Eye (tissue), 1 donor: ENCODE measurements at places on chromosomes 6 and 20.

GRCh38 chr6:38150681-38151296 is 331.3 kb downstream of the ZFAND3 start:
- DNase-seq, result no peak

DNA sequence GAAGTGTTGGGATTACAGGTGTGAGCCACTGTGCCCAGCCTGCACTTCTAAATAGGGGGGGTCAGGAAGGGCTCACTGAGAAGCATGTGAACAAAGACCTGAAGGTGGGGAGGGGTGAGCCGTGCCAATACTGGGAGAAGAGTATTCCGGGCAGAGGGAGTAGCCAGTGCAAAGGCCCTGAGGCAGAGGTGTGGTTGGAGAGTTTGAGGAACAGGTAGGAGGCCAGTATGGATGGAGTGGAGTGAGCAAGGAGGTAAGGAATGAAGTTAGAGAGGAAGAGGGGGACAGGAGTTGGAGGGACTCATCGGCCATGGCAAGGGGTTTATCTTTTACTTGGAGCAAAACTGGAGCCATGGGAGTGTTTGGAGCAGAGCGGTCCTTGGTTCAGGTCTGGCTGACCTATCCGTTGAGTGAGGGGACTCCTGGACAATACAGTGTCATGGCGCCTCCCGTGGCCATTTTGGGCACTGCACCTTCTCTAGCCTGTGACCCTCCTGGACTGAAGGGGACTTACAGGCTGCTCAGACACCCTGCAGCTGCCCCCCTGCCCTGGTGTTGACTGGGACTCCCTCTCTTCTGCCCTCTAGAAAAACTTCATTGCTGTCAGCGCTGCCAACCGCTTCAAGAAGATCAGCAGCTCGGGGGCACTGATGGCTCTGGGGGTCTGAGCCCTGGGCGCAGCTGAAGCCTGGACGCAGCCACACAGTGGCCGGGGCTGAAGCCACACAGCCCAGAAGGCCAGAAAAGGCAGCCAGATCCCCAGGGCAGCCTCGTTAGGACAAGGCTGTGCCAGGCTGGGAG is 12.1 kb downstream of the FOXS1 start:
- DNase-seq, result peak; percentile 93

DNA sequence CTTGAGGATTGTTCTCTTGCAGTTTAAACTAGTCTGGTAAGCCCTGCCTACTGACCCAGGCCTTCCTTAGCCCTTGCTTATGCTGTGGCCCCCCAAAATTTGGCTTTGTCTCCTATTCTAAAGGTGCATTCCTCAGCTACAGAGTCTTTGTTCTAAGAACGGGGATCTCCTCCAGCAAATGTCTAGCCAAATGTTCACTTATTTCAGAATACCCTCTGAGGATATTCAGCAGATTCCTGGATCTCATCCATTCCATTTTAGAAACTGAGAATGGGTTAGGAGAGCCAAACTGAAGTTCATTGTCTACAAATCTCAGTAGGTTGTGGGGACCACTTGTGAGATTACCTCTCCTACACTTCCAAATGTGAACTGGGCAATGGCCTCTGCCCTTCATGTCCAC is 164.2 kb upstream of the ARG1 start:
- no peak for DNase-seq

DNA sequence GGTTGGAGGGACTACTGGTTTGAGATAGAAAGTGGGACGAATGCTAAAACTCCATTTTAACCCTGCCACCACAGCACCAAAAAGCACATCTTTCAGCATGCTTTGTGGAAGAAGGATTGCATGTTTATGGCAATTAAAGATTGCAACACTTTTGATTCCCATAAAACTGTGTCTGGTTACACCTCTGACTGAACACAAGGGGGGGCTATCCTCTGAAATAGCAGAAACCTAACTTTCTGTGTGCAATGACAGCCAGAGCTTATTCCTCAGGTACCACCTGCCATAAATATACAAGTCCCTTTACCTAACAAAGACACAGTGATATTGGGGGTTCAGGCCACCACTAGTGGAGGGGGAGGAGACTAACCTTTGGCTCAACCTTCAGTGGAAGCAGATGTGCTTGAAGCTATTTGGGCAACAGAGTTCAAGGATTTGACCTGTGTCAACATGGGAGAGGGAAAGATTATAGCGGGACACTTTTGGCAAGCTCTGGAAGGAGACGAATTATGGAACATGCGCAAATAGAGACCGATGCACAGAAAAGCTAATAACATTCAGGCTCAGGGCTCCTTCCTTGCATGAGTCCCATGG is 9.6 kb upstream of the PLG start:
- DNase-seq, result no peak

DNA sequence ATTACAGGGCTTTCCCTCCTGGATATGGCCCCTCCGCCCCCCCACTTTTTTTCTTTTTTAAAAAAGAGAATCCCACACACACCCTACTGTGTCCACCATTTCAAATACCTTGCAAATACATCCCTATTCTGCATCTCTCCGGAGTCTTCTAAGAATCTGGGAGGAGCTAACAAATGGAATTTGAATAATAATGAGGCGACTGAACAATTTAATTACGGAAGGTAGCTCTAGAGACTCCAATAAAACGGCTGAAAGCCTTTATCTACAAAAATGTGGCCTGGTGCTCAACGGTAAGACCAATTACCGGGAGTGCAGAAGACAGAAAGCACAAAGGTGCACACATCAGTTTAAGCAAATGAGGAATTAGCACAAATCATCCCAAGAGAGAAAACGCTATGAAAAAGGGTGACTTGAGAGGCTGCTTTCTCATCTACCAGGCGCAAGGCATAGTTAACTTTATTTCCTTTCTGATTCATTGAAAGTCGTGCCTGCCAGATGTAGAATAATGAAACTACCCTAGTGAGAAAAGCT is 1.8 kb downstream of the RRAGD start:
- DNase-seq, result no peak

DNA sequence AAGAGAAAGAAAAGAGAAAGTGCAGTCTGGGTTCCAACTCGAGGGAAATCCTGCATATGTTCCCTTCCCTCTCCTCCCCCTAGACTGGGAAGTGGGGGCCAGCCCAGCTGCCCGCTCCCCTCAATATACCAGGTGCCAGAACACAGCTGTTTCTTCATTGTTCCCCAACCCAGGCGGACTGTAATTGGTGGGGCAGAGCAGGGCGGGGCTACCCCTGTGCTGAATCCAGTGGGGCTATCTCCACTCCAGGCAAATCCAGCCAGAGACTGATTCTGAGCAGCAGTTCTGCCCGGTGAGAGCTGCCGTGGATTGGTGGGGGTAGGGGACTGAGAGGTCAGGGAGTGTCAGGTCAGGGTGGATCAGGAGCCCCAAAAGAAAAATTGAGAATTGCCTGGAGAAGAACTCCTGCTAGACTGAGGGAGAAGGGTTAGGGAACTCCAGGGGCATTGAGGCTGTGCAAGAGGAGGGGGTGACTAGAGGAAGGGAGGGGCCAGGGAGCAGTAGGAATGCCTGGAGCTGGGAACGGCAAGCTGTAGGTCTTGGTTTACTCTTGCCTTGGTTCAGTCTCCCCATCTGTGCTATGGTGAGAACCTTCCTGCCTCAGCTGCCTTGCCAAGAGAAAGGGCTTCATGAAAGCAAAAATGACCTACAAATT is at the start of gene MYMX:
Gene MYMX, plus strand, starts transcription at position 250 of the 655 bp plus-strand sequence. CDS start 546 bp downstream, outside the sequence.
- DNase-seq, result peak; percentile 59

DNA sequence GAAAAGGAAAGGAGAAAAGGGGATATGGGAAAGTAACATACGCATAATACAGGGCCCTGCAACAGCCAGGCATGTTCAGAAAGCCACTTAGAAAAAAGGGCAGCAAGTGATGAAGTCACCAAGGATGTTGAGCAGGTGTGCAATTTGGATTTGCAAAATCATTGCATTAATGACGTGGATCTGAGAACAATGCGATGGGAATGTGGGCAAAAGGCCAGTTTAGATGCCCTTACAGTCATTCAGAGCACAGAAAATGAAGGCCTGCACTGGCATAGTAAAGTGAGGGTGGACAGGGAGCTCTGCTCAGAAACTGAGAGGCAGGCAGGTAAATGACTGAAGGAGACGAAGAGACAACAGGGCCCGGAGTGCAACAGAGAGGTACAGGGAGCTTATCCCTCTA is 123.7 kb upstream of the NHSL1 start:
- DNase-seq, result no peak

DNA sequence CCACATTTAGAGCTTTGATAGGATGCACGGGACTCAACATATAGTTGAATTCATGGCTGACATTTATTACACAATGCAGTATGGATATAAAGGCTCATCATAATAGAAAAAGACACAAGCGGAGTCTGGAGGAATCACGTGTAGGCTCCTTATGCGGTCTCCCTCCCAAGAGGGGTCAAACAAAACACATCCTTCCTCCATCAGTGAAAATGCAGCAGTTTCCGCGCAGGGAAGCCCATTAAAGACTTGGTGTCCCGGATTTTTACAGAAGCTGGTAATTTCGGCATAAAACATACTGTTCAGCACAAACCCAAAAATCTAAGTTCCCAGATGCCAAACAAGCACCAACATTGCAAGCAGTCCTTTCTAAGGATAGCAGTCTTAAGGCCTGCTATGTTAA is 1.1 kb downstream of the USP45 start:
- peak; percentile 45 for DNase-seq

GRCh38 chr6:55379471-55379870 is 52.2 kb downstream of the GFRAL start:
- DNase-seq, result no peak

- DNase-seq, result no peak
Observed at GRCh38 chr6:167298127-167298526, 7.0 kb downstream of the UNC93A start.

DNA sequence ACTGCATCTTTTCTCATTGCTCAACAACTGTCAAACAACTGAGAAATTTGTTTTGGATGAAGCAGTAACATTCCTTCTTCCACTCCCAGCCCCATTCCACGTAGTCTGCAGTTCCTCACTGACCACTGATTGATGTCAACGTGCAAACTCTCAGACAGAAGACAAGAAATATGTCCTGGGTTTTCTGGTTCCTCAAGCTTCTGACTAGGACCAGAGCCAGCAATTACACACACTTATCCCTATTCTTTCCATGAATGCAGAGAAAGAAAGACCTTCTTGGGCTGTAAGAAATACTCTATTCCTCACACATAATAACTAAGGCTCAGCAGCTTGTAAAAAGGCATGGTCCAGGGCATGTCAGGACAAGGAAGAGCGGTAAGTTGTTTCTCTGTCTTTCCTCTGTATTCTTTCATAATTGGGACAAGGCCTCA is 790.1 kb upstream of the SLC35B3 start:
- no peak for DNase-seq

- no peak for DNase-seq
Observed at GRCh38 chr6:166736634-166737033, 109.6 kb upstream of the RPS6KA2 start.

DNA sequence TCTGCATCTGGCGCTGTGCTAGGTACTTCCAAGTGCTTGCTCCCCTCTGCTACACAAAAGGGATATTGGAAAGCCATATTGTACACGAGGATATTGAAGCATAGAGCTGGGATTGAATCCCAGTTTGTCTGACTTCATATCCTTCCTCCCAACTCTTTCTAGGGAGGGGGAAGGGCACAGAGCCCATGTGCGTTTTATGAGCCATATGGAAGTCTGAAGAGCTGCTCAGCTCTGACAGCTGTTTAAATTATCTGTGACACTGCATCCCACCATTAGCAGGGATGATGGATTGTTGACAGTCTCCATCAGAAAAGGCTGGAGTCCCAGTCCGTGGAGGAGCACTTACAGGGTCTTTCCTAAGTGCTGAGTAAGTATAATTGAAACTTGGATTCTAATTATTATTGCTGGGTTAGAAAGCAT is 18.4 kb downstream of the TIAM2 start:
- peak; percentile 75 for DNase-seq

- DNase-seq, result peak; percentile 39
Observed at GRCh38 chr6:160034036-160034930, 65.4 kb downstream of the IGF2R start.

- DNase-seq, result peak; percentile 39
Observed at GRCh38 chr6:30463651-30464618, 25.4 kb upstream of the HLA-E start.

DNA sequence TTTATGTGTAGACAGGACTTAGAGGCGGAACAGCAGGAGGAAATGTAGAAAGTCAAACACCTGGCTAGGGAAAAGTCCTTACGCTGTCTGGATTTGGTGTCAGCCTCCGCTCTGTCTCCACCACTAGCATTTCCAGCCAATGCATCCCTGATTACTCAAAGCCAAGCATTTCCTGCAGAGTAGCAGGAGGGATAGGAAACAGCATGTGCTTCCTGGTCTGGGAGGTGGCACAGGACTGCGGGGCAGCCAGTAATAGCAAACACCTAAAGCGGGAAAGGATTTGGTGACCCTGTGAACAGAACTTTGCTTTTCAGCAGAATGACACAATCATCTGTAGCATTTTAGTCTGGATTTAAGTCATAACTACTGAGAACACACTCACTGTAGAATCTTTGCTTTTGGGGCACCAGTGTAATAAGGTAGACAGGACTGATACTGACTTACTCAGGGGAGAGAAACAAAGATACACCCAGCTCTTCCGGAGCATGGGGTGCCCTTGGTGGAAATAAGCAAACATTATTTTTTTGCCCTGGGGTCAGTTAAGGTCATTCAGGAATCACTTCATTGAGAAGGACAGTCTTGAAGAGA is 133.3 kb upstream of the AHI1 start:
- no peak for DNase-seq

GRCh38 chr6:101203664-101204063 is 189.8 kb upstream of the GRIK2 start:
- no peak for DNase-seq

- DNase-seq, result no peak
Observed at GRCh38 chr6:133567636-133568035, 321.3 kb upstream of the TCF21 start.

- no peak for DNase-seq
Observed at GRCh38 chr20:18835466-18836256, 22.1 kb downstream of the SCP2D1 start.

GRCh38 chr20:9235518-9235917 is 166.6 kb downstream of the PLCB4 start:
- no peak for DNase-seq

- DNase-seq, result no peak
Observed at GRCh38 chr20:4989570-4989969, 11.7 kb downstream of the SLC23A2 start.

DNA sequence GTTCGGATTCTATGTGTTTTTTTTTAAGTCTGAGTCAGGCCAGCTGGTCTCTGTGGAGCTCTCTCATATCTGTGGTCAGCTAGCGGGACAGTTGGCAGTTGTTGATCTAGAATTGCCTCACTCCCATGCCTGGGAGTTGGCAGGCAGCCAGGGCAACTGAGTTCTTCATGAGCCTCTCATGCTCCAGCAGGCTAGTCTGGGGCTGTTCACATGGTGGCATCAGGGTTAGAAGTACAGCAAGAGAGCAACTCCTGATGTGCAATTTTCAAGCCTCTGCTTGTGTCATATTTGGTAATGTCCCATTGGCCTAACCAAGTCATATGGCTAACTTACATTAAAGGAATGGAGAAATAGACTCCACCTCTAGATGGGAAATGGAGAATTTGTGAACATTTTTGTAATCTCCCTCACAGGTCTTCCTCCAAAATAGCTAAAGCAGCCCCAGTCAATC is 6.7 kb upstream of the IFT52 start:
- peak; percentile 13 for DNase-seq

DNA sequence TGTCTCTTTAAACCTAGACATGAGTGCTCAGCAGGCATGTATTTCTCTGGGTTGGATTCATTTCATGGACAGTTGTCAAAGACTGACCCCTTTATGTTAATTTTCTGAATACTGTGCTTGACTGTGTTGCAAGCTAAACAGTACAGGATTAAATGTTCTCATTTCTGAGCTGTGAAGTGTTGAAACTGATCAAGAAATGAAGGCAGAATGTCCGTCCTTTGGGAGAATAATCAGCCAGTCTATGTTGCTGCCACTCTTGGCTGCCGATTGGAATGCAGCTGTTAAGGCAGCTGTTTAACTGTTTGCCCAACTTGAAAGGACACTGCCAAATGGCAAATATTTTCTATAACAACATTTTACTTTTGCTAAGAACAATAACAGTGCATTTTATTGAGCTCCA is 87.3 kb downstream of the CEP57L1 start:
- DNase-seq, result peak; percentile 16
